Ascending aorta (tissue), 2 donors: ENCODE measurements at places on chromosomes 2 and 18. TPM values are rescaled to one million over a fixed set of nuclear protein-coding genes. Genes with fewer than 3 reads are reported as not detected.

Gene AQP12A
- total RNA-seq, result not detected

- H3K27me3 ChIP-seq, result no peaks in the 10 kb centered on the region
- peaks cover 8% of the 10 kb centered on the region for H3K4me1 ChIP-seq
- no peak for DNase-seq
- no peaks in the 10 kb centered on the region for H3K36me3 ChIP-seq
- H3K4me3 ChIP-seq, result peak overlapping the region; percentile 67
- H3K27ac ChIP-seq, result no peak overlapping the region
These were observed 126.2 kb upstream of the ZNF516 start for GRCh38 chr18:76621226-76621625.

DNA sequence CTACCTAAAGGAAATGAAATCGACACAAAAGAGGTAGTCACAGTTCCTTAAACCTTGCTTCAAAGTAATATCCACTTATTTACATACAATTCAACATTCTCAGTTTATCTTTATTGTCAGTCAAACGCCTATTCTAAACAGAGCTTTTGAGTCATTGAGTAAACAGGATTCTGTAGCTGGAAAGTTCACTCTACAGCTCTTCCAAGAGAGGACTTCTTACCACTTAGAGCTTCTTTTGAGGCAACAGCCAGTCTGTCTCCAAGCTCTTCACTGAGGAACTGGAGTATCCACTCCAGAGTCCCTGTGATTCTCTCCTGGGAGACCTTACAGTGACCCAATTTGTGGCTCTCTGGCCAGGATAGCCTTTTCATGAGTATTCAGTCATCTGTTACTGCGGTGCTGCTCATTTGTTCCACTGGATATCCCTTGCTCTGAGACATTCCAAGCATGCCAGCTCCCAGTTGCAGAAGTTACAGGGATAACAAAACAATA, 210.9 kb upstream of the OSR1 start:
- no peak for DNase-seq
- no peaks in the 10 kb centered on the region for H3K27me3 ChIP-seq
- no peaks in the 10 kb centered on the region for H3K36me3 ChIP-seq
- no peaks in the 10 kb centered on the region for H3K4me1 ChIP-seq
- no peak overlapping the region for H3K27ac ChIP-seq

Gene AMER3
- not detected for total RNA-seq

GRCh38 chr2:79717364-79718007, 204.6 kb downstream of the CTNNA2 start:
- no peak overlapping the region for H3K4me3 ChIP-seq
- H3K4me1 ChIP-seq, result no peaks in the 10 kb centered on the region
- no peak for DNase-seq
- no peaks in the 10 kb centered on the region for H3K27me3 ChIP-seq
- H3K27ac ChIP-seq, result no peak overlapping the region

Gene FAM161A
- not detected for total RNA-seq

- H3K4me1 ChIP-seq, result no peaks in the 10 kb centered on the region
- H3K36me3 ChIP-seq, result no peaks in the 10 kb centered on the region
- no peak overlapping the region for H3K4me3 ChIP-seq
- no peaks in the 10 kb centered on the region for H3K27me3 ChIP-seq
These were observed 50.6 kb upstream of the YWHAQ start for GRCh38 chr2:9681427-9681817.

Gene ASIC4
- not detected for total RNA-seq

DNA sequence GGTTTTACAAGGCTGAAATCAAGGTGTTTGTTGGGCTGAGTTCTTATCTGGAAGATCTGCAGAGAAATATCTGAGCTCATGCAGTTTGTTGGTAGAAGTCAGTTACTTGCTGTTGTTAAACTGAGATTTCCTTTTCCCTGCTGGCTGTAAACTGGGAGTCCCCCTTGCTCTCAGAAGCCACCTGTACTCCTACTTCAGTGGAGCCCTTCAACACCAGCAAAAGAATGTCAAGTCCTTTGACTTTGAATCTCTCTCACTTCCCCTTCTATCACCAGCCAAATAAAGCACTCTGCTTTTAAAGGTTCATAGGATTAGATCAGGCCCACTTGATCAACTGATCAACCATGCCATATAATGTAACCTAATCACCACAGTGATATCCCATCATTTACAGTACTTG, 252.2 kb upstream of the CDH7 start:
- no peak overlapping the region for H3K27ac ChIP-seq
- no peaks in the 10 kb centered on the region for H3K36me3 ChIP-seq
- no peaks in the 10 kb centered on the region for H3K27me3 ChIP-seq
- no peaks in the 10 kb centered on the region for H3K4me1 ChIP-seq
- no peak for DNase-seq

- no peaks in the 10 kb centered on the region for H3K27me3 ChIP-seq
- no peaks in the 10 kb centered on the region for H3K36me3 ChIP-seq
- no peak for DNase-seq
- H3K27ac ChIP-seq, result no peak overlapping the region
- no peaks in the 10 kb centered on the region for H3K4me1 ChIP-seq
These were observed 138.7 kb downstream of the PRKCE start for GRCh38 chr2:45789961-45790723.

Gene KCNG2
- total RNA-seq, result not detected

- no peaks in the 10 kb centered on the region for H3K36me3 ChIP-seq
- DNase-seq, result no peak
- no peak overlapping the region for H3K27ac ChIP-seq
- H3K4me1 ChIP-seq, result no peaks in the 10 kb centered on the region
These were observed 155.7 kb downstream of the DTNB start for GRCh38 chr2:25517701-25518100.
